ENCODE measurements at places on chromosomes 2 and 18. TPM values are rescaled to one million over a fixed set of nuclear protein-coding genes. Genes with fewer than 3 reads are reported as not detected.

C2orf42 gene
- total RNA-seq, result 15.1 TPM

ABCB11 gene
- total RNA-seq, result not detected

TBR1 gene
- not detected for total RNA-seq

MYL12B gene
- total RNA-seq, result 266 TPM

ADAM23 gene
- total RNA-seq, result 1.2 TPM

VSNL1 gene
- 0.29 TPM for total RNA-seq

LAMA1 gene
- total RNA-seq, result 13.5 TPM

TGFA gene
- 1.5 TPM for total RNA-seq

WDR54 gene
- 12.3 TPM for total RNA-seq

RIF1 gene
- total RNA-seq, result 99.6 TPM

ZNF532 gene
- 173 TPM for total RNA-seq

GALNT3 gene
- 1.6 TPM for total RNA-seq

POTEC gene
- total RNA-seq, result not detected

PHOSPHO2 gene
- total RNA-seq, result 10.5 TPM

IL1B gene
- not detected for total RNA-seq

GAL3ST2 gene
- total RNA-seq, result 0.29 TPM

Data from uterus (tissue), 4 donors.